Substantia nigra (tissue), 51 donors: ENCODE measurements at places on chromosomes 12 and 14.
A peak's percentile ranks its signal among the peaks of the same experiment; 100 is the strongest.

- DNase-seq: peak; percentile 50
Measured at GRCh38 chr14:77120771-77121743, 20.5 kb downstream of the ZDHHC22 start.

DNA sequence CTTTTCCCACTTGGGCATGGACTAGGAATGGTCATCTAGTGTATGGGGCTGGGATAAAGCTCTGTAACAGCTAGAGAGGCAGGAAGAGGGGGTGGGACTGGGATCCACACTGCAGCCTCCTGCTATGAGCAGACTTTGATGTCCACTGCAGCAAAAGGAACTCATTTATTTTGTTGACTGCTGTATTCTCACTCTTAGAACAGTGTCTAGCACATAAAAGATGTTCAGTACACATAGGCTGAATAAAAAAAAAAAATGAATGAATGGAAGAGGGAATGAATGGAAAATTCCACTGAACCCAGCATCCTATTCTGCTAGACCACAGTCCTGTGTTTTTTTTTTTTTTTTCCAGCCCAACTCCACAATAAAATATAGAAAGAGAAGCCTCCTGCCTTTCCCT, 106.2 kb upstream of the NOS1 start:
- no peak for DNase-seq

DNA sequence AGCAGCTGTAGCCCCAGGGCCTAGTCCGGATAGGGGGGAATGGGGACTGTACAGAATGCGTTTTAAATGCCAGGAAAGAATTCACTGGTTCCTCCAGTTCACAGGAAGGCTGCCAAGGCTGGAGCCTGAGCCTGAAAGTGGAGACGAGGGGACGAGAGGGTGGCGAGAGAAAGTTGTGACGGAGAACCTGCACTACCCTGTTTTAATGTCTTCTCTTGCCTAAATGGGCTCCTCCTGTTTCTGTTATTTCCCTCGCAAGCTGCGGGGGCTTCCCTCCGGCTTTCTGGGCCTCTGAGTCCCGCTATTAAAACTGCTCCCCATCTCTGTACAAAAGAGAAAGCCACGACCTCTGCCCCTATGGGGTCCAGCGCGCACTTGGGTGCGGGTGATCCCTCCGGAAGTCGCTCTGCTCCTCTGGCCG, 4.5 kb downstream of the C1QL4 start:
- no peak for DNase-seq

- no peak for DNase-seq
Measured at GRCh38 chr14:44609876-44610510, 102.9 kb upstream of the FSCB start.

GRCh38 chr14:68580096-68580645, 212.7 kb downstream of the ZFP36L1 start:
- no peak for DNase-seq
